ENCODE measurements at places on chromosomes 16 and 17.

- DNase-seq, result no peak
These were observed 1.2 kb upstream of the TMEM88 start for GRCh38 chr17:7853691-7854038.

- DNase-seq, result no peak
These were observed 37.5 kb upstream of the WSB1 start for GRCh38 chr17:27256225-27257030.

DNA sequence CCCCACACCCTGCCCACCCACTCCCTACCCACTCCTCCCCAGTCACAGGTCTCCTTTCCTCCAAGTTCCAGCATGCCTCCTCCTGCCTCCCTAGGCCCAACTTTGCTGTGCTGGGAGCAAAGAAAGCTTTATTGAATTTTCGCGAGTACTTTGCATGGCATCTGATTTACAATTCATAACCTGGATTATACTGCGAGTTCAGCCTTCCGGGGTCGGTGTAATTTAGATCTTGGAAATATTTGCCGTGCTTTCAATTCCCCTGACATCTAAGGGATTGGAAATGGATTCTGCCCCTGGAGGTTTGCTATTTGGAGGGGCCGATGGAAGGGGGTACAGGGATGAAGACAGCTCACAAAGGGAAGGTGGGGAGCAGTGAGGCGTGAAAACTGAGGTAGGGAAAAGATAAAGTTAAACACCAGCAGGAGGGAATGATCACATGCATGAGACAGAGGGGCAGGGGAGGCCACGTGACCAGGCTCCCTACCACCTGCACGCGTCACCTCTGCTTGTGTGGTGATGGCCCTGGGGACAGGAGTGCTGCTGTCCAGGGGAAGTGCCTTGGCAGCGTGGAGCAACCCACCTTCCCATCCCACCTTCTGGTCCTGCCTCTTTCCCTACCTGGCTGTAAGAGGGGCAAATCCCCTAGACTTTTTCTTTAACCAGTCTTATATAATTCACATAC is 132.3 kb upstream of the RPL38 start:
- no peak for DNase-seq

DNA sequence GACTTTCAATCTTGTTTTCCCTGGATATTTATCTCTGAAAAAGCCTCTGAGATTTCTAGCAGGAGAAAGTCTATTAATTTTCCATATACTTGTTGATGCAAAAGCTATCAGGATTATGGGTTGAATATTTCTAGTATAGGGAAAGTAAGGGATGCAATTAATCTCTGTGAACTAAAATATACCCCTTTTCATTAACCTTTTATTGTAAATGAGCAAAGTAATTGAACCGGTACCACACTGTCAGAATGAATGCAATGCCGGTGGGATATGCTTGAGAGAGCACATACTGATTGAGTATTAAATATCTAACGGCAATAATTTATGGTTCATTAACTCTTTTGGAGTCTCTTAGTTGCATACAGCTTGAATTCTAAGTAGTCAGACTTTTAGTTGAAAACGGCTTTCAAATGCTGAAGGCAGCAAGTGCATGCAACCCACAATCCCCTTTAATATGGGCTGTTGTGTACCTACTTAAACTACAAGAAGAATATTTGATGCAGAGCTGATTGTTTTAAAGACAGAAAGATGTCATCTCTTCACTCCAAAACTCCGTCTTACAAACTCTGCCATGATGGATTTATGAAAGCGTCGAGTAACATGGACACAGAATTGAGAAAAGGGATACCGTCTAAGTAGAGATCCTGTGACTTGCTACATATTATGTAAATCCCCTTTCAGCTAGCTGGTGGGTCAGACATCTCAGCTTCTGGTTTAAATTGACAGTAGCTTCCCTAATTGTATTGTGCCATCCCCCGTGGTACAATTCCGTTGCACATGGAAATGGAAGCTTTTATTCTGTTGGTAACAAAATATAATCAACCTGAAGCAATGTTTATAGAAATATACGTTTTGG is 141.3 kb upstream of the CDH8 start:
- DNase-seq, result no peak

GRCh38 chr17:45127548-45128300 is 4.6 kb downstream of the PLCD3 start:
- no peak for DNase-seq

- no peak for DNase-seq
These were observed 14.6 kb upstream of the DHX8 start for GRCh38 chr17:43469145-43469544.

- no peak for DNase-seq
These were observed 14.3 kb downstream of the TAT start for GRCh38 chr16:71562552-71562951.

GRCh38 chr16:8660841-8661301 is 13.5 kb upstream of the ABAT start:
- no peak for DNase-seq

DNA sequence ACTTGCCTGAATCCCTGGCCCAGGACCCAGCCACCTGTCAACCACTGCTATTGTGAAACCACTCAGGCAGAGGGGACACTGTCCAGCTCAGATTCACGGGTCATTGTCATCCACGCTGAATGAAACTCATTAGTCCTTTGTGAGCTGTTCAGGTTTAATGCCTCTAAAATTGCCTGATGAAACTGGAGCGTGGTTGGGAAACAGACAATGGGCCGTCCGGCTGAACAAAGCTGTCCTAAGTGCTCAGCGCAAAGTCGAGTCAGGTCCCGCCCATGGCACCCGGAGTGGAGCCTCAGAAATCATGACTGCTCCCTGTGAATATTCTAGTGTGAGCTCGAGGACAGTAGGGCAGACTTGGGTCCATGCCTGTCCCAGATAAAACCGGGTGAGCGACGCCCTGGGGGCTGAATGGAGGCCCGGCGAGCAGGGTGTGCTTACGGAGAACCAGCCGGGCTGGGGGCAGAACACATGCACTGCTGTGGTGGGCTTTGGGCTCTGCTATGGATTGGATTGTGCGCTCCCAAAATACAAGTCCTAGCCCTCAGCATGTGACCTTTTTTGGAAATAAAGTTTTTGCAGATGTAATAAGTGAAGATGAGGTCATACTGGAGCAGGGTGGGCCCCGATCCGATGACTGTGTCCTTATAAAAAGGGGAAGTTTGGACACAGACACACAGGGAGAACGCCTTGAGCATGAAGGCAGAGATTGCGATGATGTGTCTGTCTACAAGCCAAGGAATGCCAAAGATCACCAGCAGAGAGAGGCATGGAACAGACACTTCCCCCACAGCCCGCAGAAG is 12.9 kb upstream of the CMIP start:
- no peak for DNase-seq

DNA sequence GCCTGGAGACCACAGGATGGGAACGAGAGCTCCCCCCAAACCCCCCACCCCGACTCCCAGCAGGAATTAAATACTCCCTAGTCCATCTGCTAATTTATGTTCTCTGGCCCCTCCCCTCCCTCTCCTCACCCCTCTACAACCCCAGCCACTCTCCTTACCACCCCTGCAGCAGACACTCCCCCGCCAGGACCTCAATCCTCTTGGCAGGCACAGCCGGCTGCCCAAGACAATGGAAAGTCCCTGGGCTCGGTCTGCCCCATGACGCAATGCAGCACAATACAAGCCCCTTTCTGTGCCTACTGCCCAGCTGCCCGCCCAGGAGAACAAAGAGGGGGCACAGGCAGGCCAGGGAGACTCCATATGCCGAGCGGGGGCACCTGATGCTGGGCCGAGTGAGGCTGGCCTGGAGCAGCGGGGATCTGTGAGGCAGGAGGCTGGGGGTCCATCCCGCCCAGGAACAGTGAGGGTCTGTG is 30.3 kb upstream of the CDC42EP4 start:
- DNase-seq, result no peak

- DNase-seq, result no peak
These were observed 26.8 kb downstream of the KATNIP start for GRCh38 chr16:27576729-27577128.

DNA sequence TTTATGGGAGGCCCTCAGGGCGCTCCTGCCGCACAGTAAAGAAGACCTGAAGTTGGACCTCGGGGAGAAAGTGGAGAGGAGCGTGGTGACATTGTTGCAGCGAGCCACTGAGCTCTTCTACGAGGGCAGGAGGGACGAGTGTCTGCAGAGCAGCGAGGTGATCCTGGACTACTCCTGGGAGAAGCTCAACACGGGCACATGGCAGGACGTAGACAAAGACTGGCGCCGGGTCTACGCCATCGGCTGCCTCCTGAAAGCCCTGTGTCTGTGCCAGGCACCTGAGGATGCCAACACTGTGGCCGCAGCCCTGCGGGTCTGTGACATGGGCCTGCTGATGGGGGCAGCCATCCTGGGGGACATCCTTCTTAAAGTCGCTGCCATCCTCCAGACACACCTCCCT is 6.8 kb downstream of the KDM8 start:
- DNase-seq, result no peak

DNA sequence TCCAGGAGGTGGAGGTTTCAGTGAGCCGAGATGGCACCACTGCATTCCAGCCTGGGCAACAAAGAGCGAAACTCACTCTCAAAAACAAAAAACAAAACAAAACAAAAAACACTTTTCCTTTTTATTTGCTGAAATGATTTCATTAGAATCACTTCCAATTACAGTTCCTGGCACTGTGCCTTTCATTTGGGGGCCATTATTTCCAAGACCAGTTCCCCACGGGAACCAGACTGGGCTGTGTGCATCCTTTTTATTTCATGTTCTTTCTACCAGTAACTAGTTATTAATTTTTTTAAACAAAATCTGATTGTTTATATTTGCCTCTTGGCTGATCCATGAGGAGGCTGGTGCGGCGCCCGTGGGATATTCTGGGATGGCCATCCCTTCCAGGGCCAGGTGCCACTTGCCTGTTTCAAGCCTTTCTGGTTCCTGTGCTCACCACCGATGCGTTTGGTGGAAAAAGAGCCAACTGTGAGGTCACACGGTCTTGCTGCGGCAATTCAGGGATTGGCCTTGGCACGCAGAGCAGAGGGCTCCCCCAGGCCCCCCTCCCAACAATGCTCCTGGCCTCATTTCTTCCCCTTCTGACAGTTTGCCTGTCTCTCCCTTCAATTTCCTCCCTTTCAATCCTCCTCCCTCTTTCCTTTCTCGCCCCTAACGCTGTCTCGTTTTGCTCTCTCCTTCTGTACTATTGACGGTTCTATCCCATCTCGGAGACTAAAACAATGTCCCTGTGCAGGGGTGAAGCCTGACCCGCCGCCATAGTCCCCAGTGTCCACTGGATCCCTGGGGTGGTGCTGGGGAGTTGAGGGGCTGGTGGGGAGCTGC is 13.4 kb downstream of the UBALD1 start:
- DNase-seq, result no peak

GRCh38 chr16:49625311-49626065 is 230.4 kb downstream of the ZNF423 start:
- no peak for DNase-seq

DNA sequence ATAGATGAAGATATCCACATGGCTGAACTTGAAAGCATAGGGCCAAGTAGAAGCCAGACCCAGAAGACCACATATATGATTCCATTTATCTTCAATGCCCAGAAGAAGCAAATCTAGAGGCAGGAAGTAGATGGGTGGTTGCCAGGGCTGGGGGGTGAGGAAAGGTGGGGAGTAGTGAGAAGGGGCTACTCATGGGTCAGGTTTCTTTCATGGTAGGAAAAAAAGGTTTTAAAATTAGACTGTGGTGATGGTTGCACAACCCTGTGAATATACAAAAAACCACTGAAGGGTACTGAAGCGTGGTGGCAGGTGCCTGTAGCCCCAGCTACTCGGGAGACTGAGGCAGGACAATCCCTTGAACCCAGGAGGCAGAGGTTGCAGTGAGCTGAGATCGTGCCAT is 5.4 kb downstream of the CD2BP2 start:
- no peak for DNase-seq

DNA sequence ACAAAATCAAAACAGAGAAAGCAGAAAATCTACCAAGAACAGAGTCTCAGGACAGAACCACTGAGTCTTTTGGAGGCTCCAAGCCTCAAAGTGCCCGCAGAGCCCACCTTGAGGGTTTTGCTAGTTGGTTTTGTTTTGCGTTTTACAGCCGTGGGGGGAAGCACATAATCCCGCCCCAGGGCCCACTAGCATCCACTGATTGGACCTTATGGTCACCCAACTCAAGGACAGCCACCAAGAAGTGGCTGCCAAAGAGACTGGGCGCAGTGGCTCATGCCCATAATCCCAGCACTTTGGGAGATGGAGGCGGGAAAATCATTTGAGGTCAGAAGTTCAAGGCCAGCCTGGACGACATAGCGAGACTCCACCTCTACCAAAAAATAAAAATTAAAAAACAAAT is 9.9 kb downstream of the ALOX15B start:
- DNase-seq, result no peak

- DNase-seq, result peak; percentile 37
These were observed 114.0 kb downstream of the PRKCB start for GRCh38 chr16:23949630-23950290.

DNA sequence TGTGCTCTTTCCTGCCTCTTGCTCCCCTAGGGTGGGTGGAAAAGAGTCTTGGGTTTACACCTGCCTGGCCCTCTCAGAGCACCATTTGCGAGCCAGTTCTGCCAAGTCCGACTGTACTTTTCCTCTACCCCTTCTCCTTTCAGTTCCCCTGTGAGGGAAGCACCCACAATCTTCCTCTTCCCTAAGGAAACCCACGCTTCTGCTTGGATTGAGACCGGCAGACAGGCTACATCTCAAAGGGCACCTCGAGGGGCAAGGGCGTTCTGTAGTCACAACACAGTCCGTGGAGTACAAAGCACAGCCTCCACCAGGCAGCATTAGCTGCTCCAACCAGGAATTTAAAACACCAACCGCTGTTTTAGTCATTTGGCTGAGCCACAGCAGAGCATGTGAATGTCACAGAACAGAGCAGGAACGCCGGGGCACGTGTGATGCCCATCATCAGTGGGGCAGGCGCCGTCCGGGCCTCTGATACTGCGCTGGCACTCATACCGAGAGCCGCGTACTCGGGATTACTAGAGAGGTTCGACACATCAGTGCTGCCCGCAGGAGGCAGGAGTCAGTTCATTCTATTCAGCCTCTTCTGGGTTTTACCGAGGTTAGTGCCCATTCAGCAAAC is 13.7 kb upstream of the MNT start:
- DNase-seq, result no peak

DNA sequence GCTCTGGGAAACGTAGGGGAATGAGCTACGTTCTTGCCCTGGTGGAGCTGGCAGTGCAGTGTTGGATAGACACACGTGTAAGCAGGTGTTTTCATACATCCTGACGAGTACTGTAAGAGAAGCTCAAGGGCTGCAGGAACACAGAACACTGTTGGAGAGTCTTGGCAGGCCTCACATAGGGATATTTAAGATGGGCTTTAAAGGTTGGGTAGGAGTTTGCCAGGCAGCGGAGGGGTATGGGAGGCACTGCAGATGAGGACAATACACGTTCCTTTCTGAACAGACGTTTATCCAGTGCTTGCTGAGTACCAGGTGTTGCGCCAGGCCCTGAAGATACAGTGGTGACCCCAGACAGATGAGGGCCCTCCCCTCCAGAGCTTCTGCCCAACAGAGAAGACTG is 6.3 kb downstream of the KDM8 start:
- no peak for DNase-seq
